Activated effector memory CD4-positive, alpha-beta T cell treated with Interleukin-2 at 50 U/mL for 16 hours (primary cell): ENCODE measurements at places on chromosomes 6 and 20.

- DNase-seq, result no peak
Observed at GRCh38 chr6:81450180-81450579, 302.3 kb downstream of the TENT5A start.

DNA sequence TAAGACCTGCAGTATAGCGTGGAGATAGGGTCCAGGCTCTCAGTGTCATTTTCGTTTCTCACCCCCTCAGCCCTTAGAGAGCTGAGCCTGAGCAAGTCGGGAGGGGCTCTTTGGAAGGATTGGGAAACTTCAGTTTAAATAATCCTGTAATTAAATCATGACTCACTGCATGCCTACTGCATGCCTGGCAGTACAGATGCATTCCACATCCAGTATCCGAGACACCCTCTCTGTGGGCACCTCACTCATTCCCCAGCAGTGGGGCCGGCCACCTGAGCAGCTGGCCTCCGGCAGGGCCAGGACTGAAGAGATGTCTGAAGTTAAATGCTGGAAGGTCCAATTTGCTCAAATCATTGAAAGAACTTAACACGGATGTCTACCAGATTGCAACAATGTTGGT lies 316.6 kb downstream of the THBS2 start:
- no peak for DNase-seq

DNA sequence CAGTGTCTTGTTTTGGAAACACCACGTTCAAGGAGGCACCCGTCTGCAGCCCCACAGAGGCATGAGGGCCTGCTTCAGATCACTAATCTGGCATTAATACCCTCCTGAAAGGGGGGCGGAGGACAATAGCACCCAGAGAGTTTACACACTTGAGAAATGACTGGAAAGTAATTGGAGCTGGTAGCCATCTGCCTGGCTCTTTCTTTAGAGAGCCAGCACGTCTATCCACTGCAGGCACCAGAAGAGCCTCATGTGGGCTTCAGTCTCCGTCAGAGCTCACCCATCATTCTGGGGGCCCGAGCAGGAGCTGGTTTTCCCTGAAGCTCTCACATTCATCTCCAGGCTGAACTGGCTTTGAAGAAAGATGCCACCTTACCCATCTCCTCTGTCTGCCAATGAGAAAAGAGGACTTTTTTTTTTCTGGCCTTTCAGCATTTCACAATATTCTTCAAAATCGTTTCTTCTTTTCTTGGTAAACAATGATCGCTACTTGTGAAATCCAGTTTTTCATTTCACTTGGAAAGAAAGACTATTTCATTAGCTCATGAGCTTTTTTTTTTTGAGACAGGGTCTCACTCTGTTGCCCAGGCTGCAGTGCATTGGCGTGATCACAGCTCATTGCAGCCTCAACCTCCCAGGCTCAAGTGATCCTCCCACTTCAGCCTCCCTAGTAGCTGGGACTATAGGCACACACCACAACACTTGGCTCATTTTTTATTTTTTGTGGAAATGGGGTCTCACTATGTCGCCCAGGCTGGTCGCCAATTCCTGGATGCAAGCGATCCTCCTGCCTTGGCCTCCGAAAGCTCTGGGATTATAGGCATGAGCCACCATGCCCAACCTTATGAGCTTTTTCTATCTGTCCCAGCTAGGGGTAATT lies 124.7 kb upstream of the ZNF217 start:
- no peak for DNase-seq

- no peak for DNase-seq
Observed at GRCh38 chr6:73079978-73080377, 145.3 kb downstream of the KHDC1L start.

- no peak for DNase-seq
Observed at GRCh38 chr6:137709424-137710236, 157.4 kb upstream of the TNFAIP3 start.

DNA sequence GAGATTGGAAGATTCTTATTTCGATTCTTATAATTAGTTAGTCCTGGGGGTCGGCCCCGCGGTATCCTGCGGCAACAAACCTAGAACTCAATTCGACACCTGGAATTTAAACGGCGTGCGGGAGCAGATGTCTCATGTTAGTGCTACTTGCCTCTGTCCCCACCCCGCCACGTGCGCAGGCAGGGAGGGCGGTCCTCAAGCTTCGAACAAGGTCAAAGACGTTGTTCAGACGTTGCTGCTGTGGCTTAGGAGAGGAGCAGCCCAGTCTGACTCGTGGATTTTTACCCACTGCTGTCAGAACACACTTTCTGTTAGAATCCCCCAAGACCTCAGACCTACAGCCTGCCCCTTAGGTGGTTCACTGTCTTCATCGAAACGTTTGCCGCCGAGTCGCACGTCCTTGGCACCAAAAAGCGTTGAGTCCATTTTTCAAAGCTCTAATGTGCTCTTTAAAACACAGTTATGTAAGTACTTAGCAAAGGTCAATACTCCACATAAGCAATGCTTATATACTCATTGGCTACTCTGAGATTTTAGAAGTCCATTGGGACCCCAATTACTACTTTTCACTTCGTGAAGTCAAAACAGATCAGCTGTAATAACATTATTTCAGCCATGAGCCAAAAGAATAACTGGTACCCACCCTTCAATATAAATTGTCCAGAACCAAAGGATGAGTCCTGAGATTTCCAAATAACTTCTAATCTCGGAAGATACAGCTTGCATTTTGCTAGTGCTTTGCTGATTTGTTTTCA lies 2.7 kb upstream of the C6orf62 start:
- DNase-seq, result no peak

DNA sequence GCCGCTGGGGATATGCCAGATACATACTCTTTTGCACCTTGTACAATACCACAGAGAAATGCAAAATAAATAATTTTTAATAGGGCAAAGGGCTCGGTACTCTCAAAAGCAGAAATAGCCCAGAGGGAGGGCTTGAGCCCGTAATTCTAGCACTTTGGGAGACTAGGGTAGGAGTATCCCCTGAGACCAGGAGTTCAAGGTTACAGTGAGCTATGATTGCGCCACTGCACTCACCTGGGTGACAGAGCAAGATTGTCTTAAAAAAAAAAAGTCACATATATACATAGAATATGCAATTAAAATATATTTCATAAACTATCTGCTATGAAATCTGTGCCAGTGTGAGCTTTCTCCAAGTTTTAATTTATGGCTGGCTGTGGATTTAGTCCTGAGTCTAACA lies 818 bp upstream of the TRMT11 start:
- DNase-seq, result no peak
